Right renal pelvis (tissue), 4 donors: ENCODE measurements at places on chromosomes 7 and 10. TPM values are rescaled to one million over a fixed set of nuclear protein-coding genes. Genes with fewer than 3 reads are reported as not detected.

The TUBAL3 gene
- polyA plus RNA-seq: 0.23 TPM

The CCM2 gene
- 25.0 TPM for polyA plus RNA-seq

The GNGT1 gene
- polyA plus RNA-seq: 0.11 TPM

The NANOS1 gene
- polyA plus RNA-seq: 3.8 TPM
